ENCODE measurements at places on chromosomes 12 and 14.
A peak's percentile ranks its signal among the peaks of the same experiment; 100 is the strongest.

- no peak for DNase-seq
Observed at GRCh38 chr14:55131370-55132137, 2.5 kb downstream of the LGALS3 start.

GRCh38 chr14:65852689-65853088 lies 440.2 kb downstream of the FUT8 start:
- no peak for DNase-seq

- no peak for DNase-seq
Observed at GRCh38 chr14:79660053-79660939, 551.0 kb downstream of the DIO2 start.

GRCh38 chr14:100838493-100839314 lies 12.8 kb downstream of the MEG3 start:
- DNase-seq, result no peak

DNA sequence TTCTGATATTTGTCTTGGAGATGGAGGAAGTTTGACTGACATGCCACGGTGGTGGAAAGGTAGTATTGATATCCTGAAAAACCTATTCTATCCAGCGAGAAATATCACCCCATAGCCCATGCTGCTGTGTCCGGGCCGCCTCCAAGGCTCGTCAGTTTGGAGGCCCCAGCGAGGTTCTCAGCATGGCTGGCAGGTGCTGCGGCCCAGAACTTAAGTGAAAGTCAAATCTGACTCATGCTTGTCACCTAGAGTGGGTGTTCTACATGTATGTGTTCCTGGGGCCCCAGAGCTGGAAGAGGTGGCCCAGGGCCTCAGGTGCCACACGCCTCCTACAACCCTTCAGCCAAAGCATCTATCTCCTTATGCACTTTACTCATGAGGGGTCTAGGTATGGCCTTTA lies 92.9 kb downstream of the GCH1 start:
- DNase-seq, result no peak

GRCh38 chr14:24741871-24742270 lies 107.9 kb upstream of the GZMB start:
- no peak for DNase-seq

- DNase-seq, result no peak
Observed at GRCh38 chr14:68788275-68788995, 4.4 kb downstream of the ZFP36L1 start.

GRCh38 chr12:76586764-76587395 lies 27.3 kb upstream of the OSBPL8 start:
- DNase-seq, result peak; percentile 56

DNA sequence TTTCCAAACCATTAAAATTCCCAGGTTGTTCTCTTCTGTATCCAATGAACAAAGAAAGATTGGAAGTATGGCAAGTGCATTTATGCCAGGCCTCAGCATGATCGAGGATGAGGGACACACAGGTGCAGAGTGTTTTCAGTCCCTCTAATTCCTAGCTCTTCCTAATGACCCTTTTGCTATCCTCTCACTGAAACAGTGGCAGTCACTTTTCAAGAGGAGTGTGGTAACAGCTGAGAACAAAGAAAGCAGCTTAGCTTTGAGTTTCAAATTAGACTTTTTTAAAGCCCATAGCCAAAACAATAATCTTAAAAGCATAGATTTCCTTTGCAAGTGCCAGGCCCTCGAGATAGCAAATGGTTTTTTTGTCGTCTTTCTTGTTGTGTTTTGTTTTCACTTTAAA lies 110.8 kb downstream of the KCNH5 start:
- no peak for DNase-seq

DNA sequence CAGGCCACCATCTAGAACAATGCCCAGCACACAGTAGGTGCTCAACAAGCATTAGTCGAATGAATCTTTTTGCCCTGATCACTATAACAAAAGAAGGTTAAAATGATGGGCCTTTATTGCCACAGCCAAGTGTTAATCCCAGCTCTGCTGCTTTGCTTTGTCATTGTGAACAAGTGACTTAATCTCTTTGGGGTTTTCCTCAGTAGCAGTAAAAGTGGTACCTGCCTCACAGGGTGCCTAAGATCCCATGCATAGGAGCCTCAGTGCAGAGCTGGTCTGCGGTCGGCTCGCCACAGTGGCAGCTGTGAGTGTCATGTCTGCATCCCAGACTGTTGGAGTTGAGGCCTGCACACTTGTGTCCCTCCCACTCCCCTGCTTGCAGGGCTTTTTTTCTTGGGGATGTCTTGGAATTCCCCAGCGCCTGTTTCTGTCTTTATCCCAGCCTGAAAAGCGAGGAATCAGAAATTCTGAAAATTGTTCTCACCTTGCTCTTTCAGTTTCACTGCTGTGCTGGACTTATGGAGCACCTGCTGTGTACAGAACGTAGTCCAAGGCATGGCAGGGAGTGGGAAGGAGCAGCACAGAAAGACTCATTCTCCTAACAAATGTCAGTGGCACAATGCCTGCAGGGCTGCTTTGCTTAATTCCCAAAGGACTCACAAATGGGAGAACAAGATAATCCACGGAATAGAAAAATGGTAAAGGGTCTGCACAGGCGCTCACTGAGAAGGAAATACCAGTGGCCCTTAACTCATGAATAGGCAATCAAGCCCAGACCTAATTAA lies 90.8 kb downstream of the EML1 start:
- DNase-seq, result no peak

GRCh38 chr12:9214534-9214933 lies 6.3 kb upstream of the PZP start:
- DNase-seq, result no peak

- peak; percentile 8 for DNase-seq
Observed at GRCh38 chr14:90518941-90519256, 122.1 kb downstream of the CALM1 start.

GRCh38 chr14:36241183-36241582 lies 64.7 kb upstream of the PTCSC3 start:
- DNase-seq, result no peak

- peak; percentile 54 for DNase-seq
Observed at GRCh38 chr12:79006306-79006705, 141.7 kb downstream of the SYT1 start.

DNA sequence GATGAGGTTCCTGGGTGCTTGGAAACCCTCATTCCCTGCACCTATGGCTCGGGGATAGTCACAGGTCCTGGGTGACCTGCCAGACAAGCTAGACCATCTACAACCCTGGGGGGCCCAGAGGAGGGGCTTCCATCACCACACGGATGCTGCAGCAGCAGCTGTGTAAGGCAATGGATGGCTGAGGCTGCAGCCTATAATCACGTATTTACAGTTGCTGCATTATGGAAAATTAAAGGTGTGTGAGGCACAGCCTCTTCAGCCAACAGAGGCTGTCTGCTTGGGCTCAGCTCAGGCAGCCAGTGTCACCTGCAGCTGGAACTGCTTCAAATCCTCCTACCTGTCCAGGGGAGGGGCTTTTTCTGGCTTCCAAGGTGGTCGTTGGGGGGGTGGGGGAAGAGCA lies 268.1 kb downstream of the CACNA1C start:
- no peak for DNase-seq
